ENCODE measurements at places on chromosomes 11 and 22. TPM values are rescaled to one million over a fixed set of nuclear protein-coding genes. Genes with fewer than 3 reads are reported as not detected.

Gene PARVG
- total RNA-seq = 67.8 TPM

Gene FOSL1
- 8.2 TPM for total RNA-seq

Gene LRRC32
- total RNA-seq = 2.5 TPM

Gene TP53I11
- total RNA-seq = 14.0 TPM

DNA sequence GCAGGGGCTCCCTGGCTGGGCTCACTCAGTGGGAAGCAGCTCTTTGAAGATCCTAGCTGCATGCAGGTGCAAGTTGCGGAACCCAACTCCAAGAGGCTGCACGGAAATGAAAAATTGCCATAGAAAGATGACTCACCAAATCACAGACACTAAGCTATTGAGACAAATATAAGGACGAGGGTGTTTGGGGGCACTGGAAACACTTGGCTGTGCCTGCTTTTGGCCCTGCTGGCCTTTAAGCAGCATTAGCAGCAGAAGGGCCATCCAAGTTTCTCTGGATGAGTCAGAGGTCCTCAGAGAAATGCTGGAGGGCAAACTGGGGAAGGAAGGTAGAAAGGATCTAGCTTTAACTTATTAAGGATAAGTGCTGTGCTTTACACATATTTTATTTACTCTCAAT lies 282.3 kb downstream of the KIRREL3 start:
- H3K27me3 ChIP-seq = peaks cover 17% of the 10 kb centered on the region
- DNase-seq = no peak
- no peaks in the 10 kb centered on the region for H3K4me1 ChIP-seq
- no peaks in the 10 kb centered on the region for H3K36me3 ChIP-seq

- no peak overlapping the region for H3K4me3 ChIP-seq
- no peaks in the 10 kb centered on the region for H3K36me3 ChIP-seq
- DNase-seq = no peak
- H3K27ac ChIP-seq = no peak overlapping the region
Observed at GRCh38 chr11:35897019-35897418, 46.8 kb upstream of the LDLRAD3 start.

- no peak overlapping the region for H3K4me3 ChIP-seq
- H3K27ac ChIP-seq = no peak overlapping the region
- no peaks in the 10 kb centered on the region for H3K36me3 ChIP-seq
- no peaks in the 10 kb centered on the region for H3K27me3 ChIP-seq
- DNase-seq = no peak
Observed at GRCh38 chr11:57588046-57588710, 9.3 kb upstream of the SERPING1 start.

DNA sequence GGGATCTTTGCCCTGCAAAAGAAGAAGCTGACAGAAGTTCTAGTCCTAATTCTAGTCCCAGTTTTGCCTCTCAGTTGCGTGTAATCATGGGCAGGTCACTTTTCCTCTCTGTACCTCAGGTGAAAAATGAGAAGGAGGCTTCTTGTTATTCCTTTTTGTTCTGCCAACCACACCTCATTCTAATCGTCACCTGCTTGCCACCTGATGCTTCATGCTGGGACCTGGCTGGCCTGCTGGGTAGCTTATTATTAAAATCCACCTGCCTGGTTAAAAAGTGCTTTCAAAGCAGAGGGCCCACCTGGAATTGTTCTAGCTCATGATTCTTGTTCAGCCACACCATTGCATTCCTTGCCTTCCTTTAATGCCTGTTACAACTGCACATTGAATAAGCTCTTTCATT lies 8.4 kb upstream of the ALG8 start:
- H3K4me3 ChIP-seq = no peak overlapping the region
- H3K27me3 ChIP-seq = no peaks in the 10 kb centered on the region
- DNase-seq = no peak
- H3K36me3 ChIP-seq = no peaks in the 10 kb centered on the region
- no peak overlapping the region for H3K27ac ChIP-seq
- no peaks in the 10 kb centered on the region for H3K4me1 ChIP-seq

GRCh38 chr11:61587951-61588727 lies 7.3 kb upstream of the SYT7 start:
- DNase-seq = peak; percentile 70
- peaks cover 12% of the 10 kb centered on the region for H3K4me1 ChIP-seq
- H3K27me3 ChIP-seq = peaks cover 10% of the 10 kb centered on the region
- H3K27ac ChIP-seq = no peak overlapping the region
- peak overlapping the region; percentile 61 for H3K4me3 ChIP-seq
- no peaks in the 10 kb centered on the region for H3K36me3 ChIP-seq

DNA sequence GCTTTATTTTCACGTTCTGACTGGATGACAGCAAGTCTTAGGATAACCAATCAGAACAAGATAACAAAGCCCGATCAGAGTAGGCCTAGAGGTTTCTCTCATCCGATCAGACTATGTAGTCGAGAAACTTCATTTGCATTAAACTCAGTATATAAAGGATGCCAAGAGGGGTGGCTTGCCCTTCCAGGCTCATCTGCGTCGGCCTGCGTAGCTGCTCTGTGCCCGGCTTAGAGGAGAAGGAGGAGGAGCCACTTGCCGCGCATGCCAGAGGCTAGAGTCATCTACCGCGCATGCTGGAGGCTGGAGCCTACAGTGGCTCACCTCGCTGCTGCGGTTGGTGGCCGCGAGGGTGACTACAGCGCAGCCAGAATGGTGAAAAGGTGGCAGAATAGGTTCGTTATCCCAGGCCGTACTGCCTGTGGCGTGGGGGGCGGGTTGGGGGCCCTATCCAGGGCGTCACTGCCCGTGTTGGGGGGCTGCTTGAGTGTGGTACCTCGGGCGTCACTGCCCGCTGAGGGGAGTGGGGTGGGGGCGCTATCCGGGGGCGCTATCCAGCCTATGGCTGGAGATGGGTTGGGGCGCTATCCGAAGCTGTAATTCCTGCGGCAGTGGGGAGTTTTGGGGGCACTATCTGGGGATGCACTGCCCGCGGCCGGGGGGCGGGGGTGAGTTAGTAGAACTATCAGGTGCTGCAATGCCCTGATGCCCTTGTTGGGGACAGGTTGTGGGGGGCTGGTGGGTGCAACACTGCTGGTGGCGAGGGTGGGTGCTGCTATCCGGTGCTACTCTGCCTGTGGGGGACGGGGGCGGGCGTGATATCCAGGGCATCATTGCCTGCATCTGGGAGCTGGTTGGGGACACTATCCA lies at the start of gene RFPL2:
Gene RFPL2 (minus strand): TSS at position 218 of the 867 bp plus-strand sequence. CDS start 2,622 bp downstream, outside the sequence.
- DNase-seq = peak; percentile 41
- H3K27ac ChIP-seq = no peak within 1 kb of the TSS
- no peaks in the 10 kb centered on the region for H3K36me3 ChIP-seq
- peak within 1 kb of the TSS; percentile 66 for H3K4me3 ChIP-seq
